ENCODE measurements at places on chromosomes 2 and 18.

GRCh38 chr2:218152777-218153176, 14.0 kb downstream of the CXCR1 start:
- DNase-seq: no peak

DNA sequence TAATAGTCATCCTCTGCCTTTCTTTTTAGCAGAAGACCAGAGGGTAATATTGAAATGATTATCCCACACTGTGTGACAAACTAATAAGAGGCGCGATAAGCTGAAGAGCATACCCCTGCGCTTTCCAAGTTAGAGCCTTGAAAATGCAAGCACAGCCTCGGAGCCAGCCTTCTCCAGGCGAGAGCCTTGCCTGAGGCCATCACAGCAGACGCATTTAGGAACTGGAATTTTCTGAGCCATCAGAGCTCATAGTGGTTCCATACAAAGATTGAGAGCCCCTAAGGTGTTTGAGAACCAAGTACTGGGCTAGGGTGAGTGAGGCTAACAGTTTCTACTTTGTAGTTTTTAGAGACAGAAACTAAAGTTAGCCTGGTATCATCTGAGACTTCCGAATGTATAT, 19.9 kb downstream of the PSMG2 start:
- no peak for DNase-seq

DNA sequence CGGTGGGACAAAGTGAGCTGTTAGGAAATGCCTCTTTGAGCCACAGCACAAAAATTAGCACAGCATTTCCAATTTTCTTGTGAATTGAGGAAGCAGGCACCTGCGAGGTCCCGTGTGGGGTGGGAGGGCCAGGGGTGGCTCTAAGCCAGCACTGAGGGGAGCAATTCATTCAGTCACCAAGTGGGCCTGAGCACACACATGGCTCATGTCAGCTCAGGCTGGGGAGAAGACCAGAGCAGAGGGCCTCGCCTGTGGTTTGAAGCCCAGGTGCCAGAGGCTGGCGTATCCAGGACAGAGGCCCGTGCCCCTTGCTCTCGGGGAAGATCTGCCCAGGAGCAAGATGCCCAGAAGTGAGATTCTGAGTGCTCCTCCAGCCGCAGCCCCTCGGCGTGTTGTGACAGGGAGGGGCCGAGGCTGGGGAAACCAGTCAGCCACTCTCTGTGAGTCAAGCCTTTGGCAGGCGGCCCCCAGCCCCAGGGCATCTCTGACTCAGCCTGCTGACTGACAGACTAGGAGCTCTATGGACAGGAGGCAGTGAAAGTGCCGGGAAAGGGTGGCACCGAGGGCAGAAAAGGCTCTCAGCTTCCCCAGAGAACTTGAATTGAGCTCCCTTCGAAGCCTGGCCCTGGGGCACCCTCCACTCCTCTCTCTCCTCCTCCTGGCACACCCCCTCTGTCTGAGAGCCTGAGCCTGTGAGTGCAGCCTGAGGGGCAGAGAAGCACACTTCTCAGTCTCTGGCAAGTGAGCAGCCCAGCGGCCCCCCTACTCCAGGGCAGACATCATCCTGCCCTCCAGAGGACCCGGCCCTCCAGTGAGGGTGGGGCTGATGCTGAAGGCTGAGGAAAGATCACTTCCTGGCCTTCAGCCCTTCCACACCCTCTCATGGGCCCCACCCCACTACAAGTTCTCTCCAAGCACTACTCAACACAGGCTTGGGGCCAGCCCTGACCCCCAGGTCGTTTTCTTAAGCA, 32.3 kb downstream of the CYP26B1 start:
- no peak for DNase-seq

- DNase-seq: no peak
These were observed 104.4 kb downstream of the RDH14 start for GRCh38 chr2:18456026-18456425.

GRCh38 chr2:43054367-43054766, 172.0 kb downstream of the ZFP36L2 start:
- DNase-seq: no peak

- no peak for DNase-seq
These were observed 6.7 kb downstream of the RAMP1 start for GRCh38 chr2:237866101-237866621.

DNA sequence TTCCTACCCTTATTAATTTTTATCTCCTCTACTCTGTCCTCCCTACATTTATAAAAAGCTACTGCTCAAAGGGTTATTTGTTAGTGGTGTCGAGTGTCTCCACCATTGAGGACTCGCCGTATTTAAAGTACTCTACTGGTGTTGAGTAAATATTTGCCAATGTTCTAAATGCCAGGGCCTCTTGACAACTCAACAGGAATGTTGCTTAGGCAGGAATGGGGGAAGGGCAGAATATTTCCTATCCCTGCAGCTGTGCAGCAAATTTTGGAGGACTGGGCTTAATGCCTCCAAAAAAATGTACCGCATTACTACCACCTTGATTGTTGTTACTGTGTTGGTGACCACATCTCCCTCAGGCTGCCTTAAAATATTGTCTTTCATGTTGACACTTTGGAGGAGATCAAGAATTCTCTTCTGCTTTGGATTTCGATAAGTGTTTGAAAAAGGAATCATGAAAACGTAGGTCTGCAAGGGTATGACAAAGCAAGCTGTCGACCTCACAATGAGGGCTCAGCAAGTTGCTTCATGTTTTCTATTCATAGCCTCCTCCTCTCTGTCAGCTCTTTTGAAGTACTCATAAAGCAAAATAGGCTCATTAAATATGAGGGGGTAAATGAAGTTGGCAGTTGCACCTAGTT, 84.3 kb downstream of the EFEMP1 start:
- no peak for DNase-seq

DNA sequence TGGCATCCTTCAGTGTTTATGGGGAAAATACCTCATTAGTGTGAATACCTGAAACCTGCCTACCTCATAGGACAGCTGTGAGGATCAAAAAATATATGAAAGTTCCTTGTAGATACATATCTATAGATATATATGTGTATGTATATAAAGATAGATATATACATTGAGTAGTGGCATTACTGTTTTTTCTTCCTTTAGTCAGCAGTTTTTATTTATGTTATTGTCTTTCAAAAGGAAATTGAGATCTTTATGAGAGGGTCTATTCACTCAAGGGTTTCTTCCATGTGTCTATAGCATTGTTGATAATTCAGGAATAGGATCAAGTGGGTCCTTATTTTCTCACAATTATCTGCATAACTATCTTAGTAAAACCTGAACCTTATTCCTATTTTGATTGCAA, 6.6 kb downstream of the RMP24 start:
- DNase-seq: no peak

DNA sequence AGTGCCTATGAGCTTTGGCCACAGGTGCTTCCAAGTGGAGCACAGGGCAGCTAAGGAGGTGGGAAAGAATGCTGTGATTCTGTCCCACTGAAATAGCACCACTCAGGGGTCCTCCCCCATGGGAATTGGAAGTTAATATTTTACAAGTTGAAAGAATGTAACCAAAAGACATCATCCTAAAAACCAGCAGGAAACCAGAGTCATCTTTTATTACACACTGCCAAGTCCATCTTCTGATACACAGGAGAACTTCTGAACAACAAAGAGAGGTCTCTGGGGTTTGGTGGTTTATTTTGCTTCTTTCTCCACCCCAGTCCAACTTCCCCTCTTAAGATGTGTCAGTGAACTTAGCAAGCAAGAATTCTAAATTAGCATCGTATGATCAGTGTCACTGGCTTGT, 47.7 kb downstream of the COLEC12 start:
- DNase-seq: no peak

GRCh38 chr2:165895974-165896373, 57.6 kb downstream of the TTC21B start:
- no peak for DNase-seq

DNA sequence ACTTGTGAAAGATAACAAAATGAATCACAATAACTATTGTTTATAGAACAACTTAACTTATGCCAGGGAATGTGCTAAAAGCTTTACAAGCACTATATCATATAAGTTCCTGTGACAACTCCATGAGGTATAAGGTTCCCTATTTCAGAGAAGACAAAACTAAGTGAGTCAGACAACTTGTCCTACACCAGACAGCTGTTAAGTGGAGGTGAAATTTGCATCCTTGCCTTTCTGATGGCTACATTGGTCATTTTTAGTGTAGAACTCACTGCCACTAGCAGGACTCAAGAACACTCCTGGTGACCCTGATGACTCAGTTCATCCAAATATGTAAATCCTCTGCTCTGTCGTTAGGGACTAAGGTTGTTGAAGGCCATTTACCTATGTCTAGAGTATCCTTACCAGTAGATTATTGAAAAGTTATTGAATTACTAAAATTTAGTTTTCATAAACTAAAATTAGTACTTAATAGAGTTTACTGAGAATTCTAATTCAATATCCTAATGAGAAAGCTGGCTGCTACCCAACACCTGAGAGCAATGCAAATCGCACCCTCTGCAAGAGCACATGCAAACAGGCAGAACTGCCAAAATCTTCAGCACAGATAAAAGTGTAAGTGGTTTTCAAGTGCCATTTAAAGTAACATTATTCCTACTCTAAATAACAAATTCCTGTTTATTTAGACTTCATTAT, 636.2 kb downstream of the NRXN1 start:
- no peak for DNase-seq

GRCh38 chr2:106566050-106566449, 78.9 kb downstream of the CD8B2 start:
- DNase-seq: no peak

GRCh38 chr2:8575834-8576423, 105.9 kb upstream of the ID2 start:
- no peak for DNase-seq

DNA sequence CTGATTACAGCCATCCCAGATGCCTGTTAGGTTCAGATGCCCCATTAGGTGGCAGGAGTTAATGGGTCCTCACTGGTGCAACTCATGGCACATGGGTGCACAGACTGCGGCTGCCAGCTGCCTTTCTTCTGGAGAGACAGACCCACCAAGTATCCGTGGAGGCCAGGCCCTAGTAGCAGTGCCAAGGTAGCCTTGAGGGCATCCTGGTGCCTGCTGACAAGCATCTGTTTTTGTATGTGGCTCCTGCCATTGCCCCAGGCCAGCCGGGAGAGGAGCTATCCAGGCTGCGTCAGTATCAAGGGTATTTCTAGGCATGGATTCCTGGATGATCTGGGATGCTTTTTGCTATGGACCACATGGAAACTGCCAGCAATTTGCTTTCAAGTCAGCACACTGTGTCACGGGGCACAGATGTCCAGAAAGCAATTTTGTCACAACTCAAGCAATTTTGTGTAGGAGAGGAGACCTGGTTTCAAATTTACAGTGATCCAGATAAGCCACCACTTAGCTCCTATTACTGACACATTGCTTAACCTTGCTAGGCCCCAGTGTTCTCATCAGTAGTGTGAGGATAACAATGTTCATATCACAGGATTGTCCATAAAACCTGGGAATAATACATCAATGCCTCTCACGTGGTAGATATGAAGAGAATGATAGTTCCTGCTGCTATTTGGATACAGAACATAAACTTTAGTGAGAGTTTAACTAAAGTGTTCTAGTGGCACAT, 815.1 kb upstream of the RAB6C start:
- no peak for DNase-seq

- DNase-seq: no peak
These were observed 440.7 kb downstream of the RND3 start for GRCh38 chr2:150046810-150047209.

Measured in activated effector memory CD4-positive, alpha-beta T cell treated with Interleukin-2 at 50 U/mL for 16 hours (primary cell).